ENCODE measurements at places on chromosomes 5 and 9.

GRCh38 chr9:112003538-112003937 is 106.9 kb downstream of the UGCG start:
- DNase-seq: no peak

DNA sequence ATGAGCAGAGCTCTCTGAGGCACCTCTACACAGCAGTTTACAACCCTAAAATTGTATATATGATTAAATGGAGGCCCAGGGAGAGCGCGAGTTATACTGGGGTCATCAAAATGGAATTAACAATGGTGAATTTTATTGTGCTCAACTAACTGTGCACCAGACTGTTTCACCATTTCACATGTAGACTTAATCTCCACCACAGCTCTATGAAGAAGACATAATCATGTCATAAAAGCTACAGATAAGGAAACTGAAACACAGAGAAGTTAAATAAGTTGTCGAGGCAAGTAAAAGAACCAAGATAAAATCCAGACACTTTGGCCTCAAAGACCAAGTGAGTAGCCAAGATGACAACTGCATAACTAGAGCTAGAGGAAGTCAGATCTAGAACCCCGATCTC is 1.5 kb downstream of the SH3TC2 start:
- no peak for DNase-seq

- no peak for DNase-seq
Measured at GRCh38 chr5:112779531-112779930, 41.8 kb downstream of the APC start.

DNA sequence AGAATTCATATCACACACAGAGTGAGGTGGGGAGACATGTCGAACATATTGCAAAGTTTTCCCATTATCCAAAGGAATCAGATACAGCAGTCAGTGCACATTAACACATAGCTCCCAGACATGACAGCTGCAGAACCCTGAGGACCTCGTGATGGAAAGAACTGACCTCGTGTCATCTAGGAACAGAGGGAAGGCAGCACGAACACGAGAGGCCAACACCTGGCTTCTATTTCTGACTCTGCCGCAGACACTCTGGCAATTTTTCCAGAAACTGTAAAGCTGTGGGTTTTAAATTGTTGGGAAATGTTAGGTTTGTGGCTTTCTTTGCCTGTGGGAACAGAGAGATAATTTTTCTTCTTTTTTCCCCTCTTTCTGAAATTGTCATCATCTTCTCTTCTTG is 315.0 kb upstream of the PIK3R1 start:
- no peak for DNase-seq

- DNase-seq: no peak
Measured at GRCh38 chr5:14436801-14437542, 144.6 kb upstream of the OTULINL start.

DNA sequence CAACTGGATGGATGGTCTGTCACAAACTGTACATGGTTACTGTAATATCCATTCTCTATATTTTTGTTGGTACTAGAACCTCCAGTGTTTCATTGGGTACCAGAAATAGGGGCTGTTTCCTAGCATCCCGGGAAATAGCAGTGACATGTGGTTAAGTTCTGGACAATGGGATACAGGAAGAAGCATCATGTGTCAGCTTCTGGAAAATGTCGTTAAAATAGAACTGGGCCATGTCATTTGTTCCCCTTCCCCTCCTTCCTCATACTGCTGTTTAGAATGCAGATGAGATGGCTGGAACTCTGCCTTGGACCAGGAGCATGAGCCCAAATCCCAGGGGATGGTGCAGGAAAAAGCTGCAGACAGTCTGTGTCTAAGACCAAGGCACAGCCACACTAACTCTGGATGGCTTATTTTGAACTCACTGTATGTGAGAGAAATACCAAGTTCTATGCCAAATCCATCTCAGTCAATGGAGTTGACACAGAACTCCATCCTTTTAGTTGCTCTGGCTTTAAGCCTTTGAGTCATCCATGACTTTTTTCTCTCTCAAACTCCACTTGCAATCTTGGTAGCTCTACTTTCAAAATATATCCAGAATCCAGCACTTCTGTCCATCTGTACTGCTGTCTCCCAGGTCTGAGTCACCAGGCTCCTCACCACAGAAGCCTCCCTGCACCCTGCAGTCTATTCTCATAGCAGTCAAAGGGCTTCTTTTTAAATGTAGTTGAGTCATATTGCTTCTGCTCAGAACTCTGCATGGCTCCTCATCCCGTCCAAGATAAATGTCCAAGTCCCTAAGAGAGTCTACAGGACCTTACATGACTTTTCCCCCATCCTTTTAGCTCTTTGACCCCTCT is 184.2 kb downstream of the NSG2 start:
- no peak for DNase-seq

- DNase-seq: no peak
Measured at GRCh38 chr5:449151-449550, 6.2 kb downstream of the EXOC3 start.

- no peak for DNase-seq
Measured at GRCh38 chr5:176646049-176646706, 1.1 kb upstream of the TSPAN17 start.

GRCh38 chr9:98989036-98990000 is 45.6 kb downstream of the COL15A1 start:
- DNase-seq: no peak

- DNase-seq: no peak
Measured at GRCh38 chr5:151134228-151134627, 23.4 kb downstream of the ANXA6 start.

DNA sequence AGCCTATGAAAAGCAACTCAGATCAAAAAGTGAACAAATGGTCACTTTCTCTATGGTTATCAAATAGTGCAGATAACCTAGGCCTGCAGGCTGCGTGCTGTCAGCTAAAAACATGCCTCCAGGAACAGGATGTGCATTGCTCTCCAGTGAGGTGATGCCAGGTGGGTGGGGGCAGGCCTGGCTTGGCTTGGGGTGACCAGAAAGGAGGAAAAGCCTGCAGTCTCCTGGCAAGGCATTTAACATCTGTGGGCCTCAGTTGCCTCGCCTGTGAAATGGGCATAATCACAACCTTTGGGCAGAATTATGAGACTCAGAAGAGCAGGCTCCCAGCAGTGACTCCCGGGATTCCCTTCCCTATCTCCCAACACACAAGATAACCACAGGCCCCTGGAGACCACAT is 135.9 kb downstream of the COL23A1 start:
- DNase-seq: no peak

DNA sequence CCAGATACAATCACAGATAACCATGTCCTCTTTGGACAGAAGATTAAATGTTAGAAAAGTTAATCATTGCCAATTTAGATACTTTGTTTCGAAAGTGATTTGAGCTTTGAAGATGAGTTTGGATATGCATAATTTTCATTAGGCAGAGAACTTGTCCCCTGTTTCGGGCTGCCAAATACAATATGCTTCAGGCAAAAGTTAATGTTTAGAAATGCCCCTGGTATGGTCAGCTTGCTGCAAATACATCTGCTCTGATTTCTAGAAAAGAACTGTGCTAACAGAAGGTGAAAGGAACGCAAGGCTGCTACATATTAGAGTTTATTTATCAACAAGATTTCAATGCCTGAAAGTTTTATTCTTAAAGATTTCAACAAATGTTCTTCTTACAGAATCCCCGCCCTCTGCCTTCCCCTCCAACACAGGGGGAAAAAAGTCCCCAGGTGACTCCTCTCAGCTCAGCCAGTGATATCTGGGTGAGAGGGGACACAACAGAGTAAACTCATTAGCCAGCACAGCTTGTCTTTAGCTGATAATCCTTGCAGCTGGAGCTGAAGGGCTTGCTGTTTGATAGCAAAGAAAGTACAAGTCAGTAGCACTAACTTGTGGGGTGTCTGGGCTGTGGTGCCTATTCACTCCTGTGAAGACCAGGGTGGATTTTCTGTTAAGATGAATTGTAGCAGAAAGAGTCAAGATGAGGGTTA is 435.7 kb downstream of the DMAC1 start:
- DNase-seq: no peak

- DNase-seq: no peak
Measured at GRCh38 chr5:3357291-3357690, 238.3 kb upstream of the IRX1 start.

GRCh38 chr9:91562416-91562815 is 138.8 kb upstream of the NFIL3 start:
- DNase-seq: no peak

DNA sequence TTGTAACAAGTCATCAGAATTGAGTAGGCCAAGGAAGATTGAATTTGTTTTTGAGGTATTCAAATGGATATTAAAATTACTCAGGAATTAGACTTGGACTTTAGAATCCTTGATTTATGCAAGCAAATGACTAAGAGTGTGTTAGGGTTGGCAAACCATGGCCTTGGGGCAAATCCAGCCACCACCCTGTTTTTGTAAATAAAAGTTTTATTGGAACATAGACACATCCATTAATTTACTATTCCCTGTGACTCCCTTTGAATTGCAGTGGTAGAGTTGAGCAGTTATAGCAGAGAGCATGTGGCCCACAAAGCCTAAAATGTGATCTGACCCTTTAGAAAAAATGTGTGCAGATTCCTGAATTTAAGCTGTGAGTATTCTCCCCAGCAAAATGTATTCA is 115.6 kb downstream of the WDR70 start:
- DNase-seq: no peak

DNA sequence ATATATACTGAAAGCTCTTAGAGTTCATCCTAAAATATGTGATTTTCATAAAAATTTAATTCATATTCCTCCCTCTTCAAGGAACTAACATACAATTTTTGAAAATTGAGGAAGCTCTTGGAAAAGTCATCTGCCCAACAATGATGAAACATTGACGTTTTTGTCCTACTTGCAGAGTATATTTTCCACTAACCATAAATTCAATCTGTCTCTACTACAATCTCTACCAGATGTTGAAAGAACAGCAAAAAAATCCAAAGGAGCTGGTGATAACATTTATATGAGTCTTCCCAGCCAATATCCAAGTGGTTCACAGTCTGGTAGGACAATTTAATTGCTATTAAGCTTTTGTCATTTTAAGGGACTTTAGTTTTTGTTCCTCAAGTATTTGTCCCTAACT is 81.1 kb upstream of the NR3C1 start:
- no peak for DNase-seq

DNA sequence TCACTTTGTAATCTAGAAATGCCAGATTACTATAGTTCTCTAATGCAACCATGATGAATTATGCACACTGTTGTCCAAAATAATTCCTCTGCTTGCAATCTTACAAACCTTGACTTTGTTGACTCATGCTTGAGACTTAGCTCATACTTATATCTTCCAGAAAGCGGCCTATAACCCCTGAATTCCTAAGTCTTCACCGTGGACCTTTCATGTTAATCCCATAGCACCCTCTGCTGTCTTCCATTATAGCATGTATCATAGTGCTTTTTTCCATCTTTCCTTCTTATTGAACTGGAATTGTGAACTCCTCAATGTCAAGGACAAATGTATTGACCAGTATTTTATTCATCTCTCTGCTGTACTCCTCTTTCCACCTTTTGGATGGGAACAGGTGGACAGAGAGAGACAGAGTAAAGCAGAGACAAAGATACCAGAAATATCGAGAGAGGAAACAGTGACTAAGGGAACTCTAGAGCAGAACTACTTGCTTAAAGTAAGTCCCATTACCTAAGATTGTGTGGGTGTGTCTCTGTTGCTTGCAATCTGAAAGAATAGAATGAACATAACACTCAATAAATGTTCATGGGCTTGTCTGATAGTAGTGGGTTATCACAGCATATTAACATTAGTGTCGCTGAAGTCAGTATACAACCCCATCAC is 110.0 kb downstream of the LURAP1L start:
- no peak for DNase-seq

DNA sequence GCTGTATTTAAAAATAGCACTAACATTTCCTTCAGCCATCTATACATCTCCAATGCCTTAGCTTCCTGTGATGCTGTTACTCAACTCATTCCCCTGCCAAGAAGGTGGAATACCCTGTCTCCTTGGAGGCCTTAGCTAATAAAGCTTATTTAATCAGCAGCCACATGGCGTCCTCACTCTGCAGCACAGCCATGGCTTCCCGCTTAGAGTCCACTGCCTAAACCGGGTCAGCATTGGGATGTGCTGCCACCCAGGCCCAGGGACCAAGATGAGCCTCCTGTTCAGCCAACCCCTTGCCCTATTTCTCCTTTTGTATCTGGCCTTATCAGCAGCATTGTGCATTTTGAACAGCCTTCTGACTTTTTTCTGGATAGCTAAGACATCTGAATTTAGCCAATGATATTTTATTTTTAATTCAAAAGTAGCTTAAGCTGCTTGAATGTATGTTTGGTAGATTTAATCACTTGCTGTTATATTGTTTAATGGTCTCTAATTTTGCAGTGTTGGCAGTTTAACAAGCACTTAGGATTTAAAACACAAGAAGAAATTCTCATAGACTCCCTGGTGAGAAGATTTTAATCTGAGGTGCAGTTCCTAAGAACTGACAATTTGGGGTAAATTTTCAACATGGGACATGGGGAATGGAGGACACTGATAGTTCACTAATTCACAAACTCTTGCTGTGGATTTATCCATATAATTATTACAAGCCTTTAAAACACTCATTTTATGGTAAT is 113.0 kb downstream of the RPS23 start:
- DNase-seq: no peak

GRCh38 chr5:95358848-95359247 is 32.3 kb upstream of the FAM81B start:
- no peak for DNase-seq

GRCh38 chr5:66697796-66698564 is 101.8 kb downstream of the MAST4 start:
- DNase-seq: no peak

DNA sequence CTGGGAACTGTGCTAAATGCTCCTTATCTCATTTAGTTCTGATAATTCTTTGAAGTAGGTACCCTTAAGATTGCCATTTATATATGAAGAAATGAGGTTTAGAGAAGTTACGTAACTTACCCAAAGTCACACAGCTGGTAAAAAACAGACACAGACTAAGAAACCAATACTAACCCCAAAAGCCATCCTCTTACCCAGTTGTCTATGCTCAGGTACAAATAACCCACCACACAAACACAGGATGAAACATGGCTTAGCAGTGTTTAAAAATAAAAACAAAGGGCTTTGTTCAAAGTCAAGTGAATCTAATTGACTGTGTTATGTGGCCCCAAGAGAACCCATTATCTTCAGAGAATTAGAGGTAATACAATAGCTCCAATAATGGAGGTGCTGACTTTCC is 37.0 kb upstream of the IL7R start:
- DNase-seq: no peak

DNA sequence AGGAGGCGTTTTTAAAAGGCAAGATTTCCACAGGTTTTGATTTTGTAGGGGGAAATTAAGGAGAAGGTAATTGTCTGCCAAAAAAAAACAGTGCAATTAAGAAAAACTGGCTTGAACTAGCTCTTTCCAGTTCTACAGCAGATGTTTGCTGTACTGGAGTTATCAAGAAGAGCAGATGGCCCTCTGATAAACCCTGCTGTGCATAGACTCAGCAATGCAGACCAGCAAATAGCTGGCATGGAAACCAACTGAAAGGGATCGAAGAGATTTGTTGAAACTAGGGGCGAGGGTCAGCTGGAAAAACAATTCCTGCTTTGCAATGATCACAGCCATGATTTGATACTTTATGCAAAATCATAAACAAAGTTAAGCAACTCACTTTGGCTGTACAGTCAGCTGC is 17.8 kb upstream of the BHMT start:
- no peak for DNase-seq

Data from activated CD8-positive, alpha-beta memory T cell treated with anti-CD3 and anti-CD28 coated beads for 48 hours (primary cell).